ENCODE measurements at places on chromosomes 1 and 21.

DNA sequence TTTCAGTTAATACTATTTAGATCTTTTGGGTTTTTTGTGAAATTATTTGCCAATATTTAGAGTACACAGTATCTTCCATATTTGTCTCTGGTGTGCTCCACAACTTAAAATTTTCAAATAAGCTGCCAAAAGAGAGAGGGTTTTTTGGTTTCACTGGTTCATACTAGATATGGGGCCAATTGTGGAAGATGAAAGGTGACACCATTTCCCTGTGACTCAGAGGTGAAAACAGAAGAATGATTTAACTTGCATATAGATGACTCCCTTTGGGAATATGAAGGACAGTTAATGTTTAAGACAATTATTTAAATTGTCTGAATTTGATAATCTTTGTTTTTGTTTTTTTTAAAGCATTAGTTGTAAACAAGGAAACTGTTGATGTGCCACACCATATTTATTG, 37.5 kb downstream of the IVNS1ABP start:
- peak; percentile 50 for DNase-seq

GRCh38 chr1:234605983-234606783, 3.8 kb downstream of the IRF2BP2 start:
- DNase-seq, result peak; percentile 41

- DNase-seq, result no peak
These were observed 364 bp upstream of the BCAR3 start for GRCh38 chr1:93681989-93682412.

GRCh38 chr1:182279302-182279701, 112.3 kb downstream of the GLUL start:
- no peak for DNase-seq

- DNase-seq, result peak; percentile 93
These were observed 9.6 kb downstream of the UMODL1 start for GRCh38 chr21:42080788-42081083.

GRCh38 chr1:217181756-217182155, 449.1 kb downstream of the GPATCH2 start:
- no peak for DNase-seq

DNA sequence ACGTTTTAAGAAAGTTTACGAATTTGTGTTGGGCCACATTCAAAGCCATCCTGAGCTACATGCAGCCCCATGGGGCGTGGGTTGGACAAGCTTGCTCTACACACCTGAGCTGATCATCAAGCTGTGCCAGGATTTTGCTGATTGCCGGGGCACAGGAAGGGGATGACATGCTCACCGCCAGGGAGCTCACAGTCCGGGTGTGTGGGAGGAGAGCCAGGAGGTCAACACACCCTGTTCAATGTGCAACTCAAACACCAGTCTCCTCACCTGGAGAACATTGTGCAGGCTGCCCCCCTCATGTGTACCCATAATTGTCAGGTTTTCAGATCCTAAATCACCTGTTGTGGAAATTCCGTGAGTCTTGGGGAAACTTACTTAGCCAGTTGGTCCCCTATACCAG, 969 bp downstream of the CYP4A11 start:
- DNase-seq, result no peak

- no peak for DNase-seq
These were observed 144.0 kb downstream of the ZNF281 start for GRCh38 chr1:200265881-200266280.

- no peak for DNase-seq
These were observed 25.0 kb upstream of the SYDE2 start for GRCh38 chr1:85225624-85226380.

GRCh38 chr21:15264084-15264665, 199.4 kb upstream of the NRIP1 start:
- DNase-seq, result no peak

GRCh38 chr1:233362743-233363142, 35.2 kb downstream of the MAP3K21 start:
- DNase-seq, result no peak

DNA sequence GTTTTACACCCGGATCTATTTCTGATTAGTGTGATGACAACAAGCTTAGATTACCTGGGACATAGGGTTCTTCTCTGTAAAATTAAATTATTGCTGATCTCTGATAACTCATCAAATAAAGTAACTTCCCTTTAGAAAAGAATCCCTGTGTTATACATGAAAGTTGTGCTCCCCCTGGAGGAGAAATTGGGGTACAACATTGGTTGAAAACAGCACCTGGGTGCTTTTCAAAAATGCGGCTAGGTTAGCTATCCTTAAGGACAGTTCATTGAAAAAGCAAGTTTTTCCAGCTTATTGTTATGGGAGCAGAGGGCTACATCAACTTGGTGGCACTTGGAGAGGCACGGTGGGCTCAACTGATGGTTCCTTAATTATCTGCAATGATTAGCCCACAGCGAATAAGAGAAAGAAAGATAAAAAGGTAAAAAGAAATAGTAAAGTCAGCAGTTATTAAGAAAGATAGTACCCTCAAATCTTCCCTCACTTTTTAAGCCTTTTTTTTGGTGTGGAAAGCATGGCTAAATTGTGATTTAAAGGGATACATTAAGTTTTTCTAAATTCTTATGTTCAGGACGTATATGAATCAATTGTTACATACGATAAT, 97.8 kb downstream of the FMN2 start:
- DNase-seq, result peak; percentile 55

DNA sequence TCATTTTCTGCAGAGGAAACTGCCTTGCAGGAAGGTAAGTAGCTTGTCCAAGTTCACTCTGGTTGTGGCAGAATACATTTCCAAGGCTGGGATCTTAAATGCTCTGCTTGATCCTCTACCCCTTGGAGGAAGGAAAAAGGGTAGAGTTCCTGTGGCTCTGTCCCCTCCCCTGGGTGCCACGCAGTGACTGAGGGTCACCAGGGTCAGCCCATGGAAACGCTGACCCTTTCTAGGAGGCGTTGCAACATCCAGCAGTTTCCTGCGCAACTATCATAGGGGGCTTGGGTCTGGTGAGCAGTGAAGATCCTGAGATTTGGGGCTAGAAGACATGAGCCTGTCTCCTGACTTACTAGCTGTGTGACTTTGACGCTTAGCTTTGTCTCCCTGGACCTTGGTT, 29.4 kb upstream of the EPS8L3 start:
- DNase-seq, result no peak

GRCh38 chr1:59354709-59355337, 57.9 kb downstream of the FGGY start:
- DNase-seq, result no peak

- DNase-seq, result peak; percentile 4
These were observed 59.4 kb upstream of the LRRC8B start for GRCh38 chr1:89465201-89465600.

- no peak for DNase-seq
These were observed 25.3 kb upstream of the VAMP3 start for GRCh38 chr1:7745783-7746182.

DNA sequence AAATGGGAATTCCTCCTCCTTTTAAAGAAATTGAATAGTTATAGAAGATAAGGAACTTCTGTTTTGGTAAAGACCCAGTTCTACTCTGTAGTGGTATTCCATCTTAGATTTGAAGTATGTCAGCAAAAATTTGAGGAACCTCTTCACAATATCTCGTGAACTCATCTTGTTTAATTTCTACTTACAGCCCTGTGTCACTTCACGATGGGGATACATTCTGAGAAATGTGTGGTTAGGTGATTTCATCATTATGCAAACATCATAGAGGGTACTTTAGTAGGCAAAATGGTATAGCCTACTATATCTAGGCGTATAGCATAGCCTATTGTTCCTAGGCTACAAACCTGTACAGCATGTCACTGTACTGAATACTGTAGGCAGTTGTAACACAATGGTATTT, 36.0 kb downstream of the ALG6 start:
- no peak for DNase-seq

DNA sequence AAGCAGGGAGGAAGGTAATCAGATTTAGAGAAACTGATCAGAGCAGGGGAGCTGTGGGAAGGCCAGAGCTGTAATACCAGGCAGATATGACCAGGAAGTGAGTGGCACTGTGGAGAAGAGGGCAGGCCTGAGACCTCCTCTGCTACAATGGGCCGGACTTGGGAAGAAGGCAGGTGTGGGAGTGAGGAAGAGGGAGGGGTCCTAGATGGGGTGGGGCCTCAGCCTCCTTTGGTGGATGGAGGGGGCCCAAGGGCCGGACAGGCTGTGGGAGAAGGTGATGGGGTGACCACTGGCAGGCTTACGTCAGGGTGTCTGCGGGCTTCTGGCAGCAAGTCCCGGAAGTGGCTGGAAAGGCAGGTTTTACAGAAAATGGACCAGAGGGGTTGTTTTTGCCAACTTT, 5.0 kb upstream of the HPCA start:
- DNase-seq, result no peak

- DNase-seq, result peak; percentile 52
These were observed 349.6 kb downstream of the PTBP2 start for GRCh38 chr1:97071173-97071572.

- peak; percentile 4 for DNase-seq
These were observed 42.4 kb downstream of the PDE9A start for GRCh38 chr21:42695697-42696380.

- DNase-seq, result no peak
These were observed 15.8 kb downstream of the GRIK3 start for GRCh38 chr1:37018510-37018909.

GRCh38 chr1:221366495-221367110, 375.3 kb downstream of the DUSP10 start:
- no peak for DNase-seq

- DNase-seq, result no peak
These were observed 20.3 kb upstream of the C2CD2 start for GRCh38 chr21:41973861-41974751.

GRCh38 chr21:22993822-22994574, 1995.8 kb downstream of the NCAM2 start:
- no peak for DNase-seq

Data from fibroblast of skin of right quadriceps (primary cell).